ENCODE measurements at places on chromosomes 12 and 14.
A peak's percentile ranks its signal among the peaks of the same experiment; 100 is the strongest.

DNA sequence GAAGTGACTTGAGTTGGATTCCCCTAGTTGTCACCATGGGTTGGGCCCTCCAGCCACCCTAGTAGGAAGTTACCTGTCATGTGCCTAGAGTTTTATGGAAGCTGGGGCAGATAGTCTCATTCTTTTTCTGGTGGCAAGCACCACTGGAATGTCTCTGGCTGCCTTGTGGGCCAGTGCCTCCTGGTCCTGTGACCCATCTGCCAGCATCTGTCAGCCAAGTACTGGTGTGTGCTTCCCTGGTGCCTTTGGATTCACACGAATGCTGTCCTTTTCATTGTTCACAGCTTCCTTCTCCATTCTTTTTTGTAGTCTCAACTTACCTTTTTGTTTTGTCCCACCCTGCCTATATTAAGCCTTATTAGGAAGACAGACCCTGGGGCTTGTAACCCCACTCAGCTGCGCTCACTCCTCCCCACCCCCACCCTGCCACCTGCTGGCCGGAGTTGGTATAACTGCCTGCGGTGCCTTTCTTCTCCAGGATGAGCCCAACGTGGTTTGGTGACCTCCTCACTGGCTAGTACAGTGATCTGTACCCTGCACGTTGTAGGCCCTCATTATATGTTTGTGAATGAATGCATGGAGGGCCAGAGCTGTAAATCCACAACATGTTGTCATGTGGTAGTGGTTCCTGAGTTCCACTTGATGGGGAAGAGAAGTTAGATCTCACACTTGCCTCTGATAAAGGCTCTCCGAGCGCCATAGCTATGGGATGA is 125.7 kb downstream of the TSPAN9 start:
- DNase-seq = no peak

DNA sequence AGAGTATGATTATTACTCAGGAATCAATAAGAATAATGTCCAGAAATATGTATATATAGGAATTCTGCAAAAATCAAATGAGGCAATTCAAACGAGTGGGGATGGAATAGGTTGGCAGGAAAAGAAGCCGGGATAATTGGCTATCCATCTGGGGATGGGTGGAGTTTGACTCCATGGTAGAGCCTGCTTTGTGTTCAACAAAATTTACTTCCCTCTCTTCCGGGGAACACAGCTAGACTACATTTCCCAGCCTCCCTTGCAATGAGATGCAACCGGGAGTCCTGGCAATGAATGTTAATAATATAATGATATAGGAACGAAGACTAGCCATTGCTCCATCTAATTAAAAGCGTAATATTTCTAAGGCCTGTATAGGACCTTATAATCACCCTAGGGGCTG is 146.6 kb downstream of the EFCAB11 start:
- DNase-seq = no peak

DNA sequence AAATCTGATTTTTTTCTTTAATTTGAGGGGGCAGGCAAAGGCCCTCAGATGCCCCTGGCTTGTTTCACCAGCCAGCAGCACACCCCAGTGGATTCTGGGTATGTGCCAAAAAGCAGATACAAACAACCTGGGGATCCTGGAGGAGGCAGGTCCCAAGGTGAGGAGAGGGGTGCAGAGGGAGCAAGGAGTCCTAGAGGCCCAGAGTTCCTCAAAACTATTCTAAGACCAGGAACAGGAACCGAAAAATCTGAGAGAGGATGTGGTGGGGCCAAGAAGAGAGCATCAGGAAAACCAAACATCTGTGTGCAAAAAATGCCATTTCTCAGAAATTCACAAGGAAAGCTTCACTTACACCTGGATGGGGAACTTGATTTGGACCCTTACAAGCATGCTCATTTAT is 8.2 kb downstream of the KCNA5 start:
- no peak for DNase-seq

GRCh38 chr12:21763531-21763930 is 11.0 kb downstream of the KCNJ8 start:
- no peak for DNase-seq

GRCh38 chr14:95254288-95254687 is 65.4 kb downstream of the CLMN start:
- peak; percentile 10 for DNase-seq

- DNase-seq = no peak
These were observed 463.1 kb downstream of the RAD51B start for GRCh38 chr14:68282479-68283377.

DNA sequence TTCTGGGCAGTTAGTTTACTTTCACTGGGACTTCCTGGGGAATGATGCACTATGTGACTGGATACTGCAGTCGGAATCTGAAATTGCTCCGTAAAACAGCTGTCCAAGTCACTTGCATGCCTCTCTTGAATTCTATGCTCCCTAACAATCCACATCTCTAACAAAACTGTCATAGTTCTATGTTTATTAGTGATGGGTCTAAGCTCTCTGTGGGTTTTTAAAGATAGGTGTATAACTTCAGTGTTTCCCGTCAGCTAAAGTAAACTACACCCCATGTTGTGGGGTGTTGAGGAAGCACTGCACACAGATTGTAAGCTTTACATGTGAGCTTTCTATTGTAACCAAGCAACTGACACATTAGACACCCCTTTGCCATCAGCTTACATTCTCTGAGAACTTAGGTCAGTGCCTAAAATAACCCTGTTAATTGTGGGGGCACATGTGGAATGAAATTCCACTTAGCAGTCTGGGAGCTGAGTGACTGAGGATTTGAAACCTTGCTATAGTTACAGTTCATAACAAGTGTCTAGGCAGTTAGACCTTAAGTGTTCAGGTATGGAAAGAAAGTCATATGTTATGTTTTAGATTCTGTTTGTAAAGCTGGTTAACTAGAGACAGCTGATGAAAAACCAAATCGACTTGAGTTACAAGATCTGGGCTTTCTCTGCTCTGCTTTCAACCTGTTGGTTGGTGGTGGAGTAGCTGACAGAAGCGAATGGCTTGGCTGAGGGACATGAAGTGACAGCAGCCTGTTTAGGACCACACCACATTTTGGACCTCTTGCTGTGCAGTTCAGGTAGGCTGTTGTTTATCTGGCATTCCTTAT is 165.7 kb downstream of the AKAP6 start:
- DNase-seq = no peak

DNA sequence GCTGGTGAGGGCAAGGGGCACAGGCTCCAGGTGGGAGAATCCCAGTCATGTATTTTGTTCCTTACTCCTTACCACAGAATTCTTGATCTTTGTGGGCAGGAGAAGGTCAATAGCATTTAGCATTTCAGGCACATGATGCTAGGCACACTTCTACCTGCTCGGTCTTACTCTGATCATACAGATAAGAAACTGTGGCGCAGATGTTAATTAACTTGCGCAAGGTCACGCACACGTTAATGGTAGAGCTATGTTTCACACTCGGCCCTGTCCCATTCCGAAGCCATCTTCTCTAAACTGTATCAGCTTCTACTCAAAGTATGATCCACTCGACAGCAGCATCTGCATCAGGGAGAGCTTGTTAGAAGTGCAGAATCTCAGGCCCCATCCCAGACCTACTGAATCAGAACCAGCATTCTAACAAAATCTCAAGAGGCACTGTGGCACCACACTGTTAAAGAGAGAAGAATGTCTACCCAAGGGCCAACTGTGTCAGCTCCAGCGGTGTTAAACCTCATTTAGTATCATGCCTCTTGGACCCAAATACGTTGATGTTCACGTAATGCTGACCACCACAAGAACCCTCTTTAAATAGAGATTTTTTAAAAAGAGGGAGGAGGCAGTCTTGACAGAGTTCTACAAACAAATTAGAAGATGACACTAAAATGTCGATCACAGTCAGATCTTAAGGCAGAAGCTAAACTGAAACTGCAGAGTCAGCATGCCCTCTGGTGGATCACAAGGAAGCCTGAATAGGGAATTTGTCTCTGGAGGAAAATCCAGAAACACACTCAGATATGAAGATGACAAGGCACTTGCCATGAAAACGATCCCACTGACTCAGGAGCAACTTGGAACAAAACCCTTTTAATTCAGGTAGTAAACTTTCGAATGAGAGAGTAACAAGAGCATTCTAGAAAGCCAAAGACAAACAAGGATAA is 7.3 kb downstream of the STXBP6 start:
- DNase-seq = no peak

Measured in cardiac septum (tissue), 1 donor.